ENCODE measurements at places on chromosomes 4 and X.

DNA sequence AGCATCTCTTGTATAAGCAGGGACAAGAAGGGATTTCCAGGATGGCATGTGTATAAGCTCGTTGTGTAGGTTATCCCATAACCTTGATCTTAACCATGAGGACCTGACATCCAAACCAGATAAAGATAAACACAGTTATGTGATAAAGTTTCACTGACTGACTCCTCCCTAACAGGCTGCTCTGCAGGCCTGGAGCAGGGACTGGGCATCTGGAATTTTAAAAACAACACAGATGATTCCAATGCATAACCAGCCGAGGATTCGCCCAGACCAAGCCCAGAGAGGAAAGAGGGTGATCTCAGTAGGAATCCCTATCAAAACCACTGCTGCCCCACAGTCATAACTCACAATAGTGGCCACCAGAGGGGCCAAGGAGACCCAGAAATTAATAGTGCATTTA, 22.7 kb downstream of the KLF3 start:
- no peak for DNase-seq

DNA sequence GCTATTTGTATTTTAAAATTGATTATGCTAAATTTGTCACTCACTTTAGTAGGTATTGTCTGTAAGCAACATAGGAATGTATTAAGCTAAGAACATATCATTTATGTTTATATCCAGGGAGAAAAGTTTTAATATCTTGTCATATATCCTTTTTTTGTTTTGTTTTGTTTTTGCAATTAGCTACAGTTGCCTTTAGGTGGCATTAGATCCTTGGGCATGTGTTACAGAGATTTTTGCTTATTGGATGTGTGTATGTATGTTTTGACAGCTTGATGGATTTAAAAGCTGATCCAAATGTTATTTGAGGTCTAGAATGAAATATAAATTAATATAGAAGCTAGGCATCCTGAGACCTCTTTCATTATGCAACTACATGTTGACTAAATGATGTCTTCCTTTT, 36.1 kb upstream of the OTUD4 start:
- no peak for DNase-seq

DNA sequence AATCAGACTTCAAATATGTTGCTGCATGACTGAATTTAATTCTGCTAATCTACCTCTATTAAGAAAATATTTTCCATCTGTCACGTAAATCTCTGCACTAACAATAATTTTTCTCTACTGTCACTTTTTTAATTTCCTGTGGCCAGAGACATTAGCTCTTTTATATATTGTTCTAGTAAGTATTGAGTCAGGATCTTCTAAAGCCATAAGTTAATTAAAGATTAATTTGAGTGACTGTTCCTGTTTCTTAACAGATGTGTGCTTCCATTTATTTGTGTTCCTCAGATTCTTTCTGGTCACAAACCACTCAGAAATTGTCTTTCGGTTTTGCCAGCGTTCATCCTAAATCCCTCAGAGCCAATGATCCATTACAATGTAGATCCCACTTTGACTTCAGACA, 2.4 kb upstream of the SMR3B start:
- DNase-seq, result no peak

GRCh38 chr4:81756973-81757372, 285.3 kb upstream of the RASGEF1B start:
- DNase-seq, result no peak

GRCh38 chrX:46837558-46838485, 979 bp downstream of the RP2 start:
- DNase-seq, result no peak

GRCh38 chrX:85024562-85024961, 20.9 kb downstream of the APOOL start:
- no peak for DNase-seq

- DNase-seq, result no peak
Observed at GRCh38 chr4:164488114-164488513, 265.8 kb upstream of the SMIM31 start.

DNA sequence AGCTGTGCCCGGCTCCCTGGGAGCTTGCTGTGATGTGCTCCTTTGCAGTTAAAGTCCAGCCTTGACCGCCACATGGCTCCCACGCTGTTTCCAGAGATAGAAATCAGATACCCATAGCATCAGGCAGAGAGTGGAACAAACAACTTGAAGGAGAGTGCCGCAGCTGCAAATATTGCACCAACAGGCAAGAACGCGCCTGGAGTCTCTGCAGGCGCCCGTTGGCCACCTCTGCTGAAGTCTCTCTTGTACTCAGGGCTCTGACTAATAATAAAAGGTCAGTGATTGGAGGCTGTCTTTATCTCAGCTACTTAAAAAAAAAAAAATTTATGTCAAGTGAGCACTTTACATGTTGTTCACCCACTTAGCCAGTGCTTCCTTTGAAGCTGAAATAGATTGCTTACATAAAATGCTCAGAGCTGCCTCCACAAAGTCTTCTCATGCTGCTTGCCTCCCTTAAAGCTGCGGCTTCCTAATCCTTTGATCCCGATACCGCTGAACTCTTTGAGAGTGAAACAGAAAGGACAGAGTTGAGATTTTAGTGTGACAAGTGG, 30.9 kb upstream of the TENM3 start:
- no peak for DNase-seq

DNA sequence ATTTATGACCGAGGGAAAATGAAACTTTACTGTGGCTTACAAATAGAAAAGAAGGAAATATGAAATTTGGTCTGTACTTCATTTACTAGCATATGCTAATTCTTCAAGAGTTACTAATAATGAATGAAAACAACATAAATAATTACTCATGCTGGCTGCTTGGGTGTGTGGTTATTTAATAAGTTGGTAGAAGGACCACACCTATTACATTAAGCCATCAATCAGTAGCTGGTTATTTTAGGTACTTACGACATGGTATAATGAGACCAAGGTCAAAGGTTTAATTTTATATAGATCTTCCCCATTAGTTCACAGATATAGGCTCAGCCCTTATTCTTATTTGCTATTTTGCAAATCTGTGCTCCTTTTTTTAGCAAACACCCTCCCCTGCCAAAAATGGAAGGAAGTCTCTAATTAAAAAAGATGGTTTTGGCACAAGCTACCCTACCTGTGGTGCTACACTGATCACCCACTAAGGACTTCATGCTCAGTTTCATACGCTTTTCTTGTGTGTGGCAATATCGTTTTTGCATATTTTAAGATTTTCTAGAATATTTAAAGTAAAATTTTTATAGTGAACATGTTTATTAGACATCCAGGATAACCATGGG, 14.1 kb downstream of the TMPRSS11D start:
- DNase-seq, result no peak

DNA sequence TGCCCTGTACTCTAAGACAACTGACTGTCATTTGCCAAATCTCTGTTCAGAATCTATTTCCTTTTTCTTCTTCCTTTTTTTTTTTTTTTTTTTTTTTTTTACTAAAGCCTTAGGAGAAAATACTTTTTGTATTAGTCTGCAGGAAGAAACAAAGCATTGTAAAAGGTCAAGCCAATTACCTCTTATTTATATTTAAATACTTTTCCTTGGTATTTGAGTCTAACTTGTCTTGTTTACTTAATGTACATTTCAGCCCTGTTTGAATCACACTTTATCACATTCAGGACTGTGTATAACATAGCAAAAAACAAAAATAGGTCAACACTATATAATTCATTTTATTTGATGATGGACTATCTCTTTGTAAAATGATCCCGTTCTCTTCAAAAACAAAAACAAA, 262.2 kb downstream of the RPA4 start:
- DNase-seq, result no peak

DNA sequence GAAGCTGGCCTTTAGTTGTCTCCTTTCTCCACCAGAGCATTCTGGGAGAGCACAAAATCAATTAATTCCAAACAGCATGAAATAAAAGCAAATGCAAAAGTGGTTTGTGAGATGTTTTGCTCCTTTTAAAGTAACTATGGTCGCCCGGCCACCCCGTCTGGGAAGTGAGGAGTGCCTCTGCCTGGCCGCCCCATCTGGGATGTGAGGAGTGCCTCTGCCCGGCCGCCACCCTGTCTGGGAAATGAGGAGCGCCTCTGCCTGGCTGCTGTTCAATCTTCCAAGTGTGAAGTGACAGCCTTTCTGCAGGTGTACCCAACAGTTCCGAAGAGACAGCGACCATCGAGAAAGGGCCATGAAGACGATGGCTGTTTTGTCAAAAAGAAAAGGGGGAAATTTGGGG, 381.3 kb upstream of the FGF16 start:
- no peak for DNase-seq

Measured in bone marrow (tissue), 2 donors.